ENCODE measurements at places on chromosomes 5 and 9. TPM values are rescaled to one million over a fixed set of nuclear protein-coding genes. Genes with fewer than 3 reads are reported as not detected.

ANKRD34B gene
- not detected for total RNA-seq

IFNA5 gene
- not detected for total RNA-seq

SPATA31C1 gene
- total RNA-seq = not detected

CRB2 gene
- not detected for total RNA-seq

UBAC1 gene
- total RNA-seq = 49.4 TPM

Data from thyroid gland (tissue), 4 donors.